ENCODE measurements at places on chromosomes 6 and 20. TPM values are rescaled to one million over a fixed set of nuclear protein-coding genes. Genes with fewer than 3 reads are reported as not detected.

- no peak for DNase-seq
Observed at GRCh38 chr20:46063151-46063550, 26.6 kb downstream of the NCOA5 start.

DNA sequence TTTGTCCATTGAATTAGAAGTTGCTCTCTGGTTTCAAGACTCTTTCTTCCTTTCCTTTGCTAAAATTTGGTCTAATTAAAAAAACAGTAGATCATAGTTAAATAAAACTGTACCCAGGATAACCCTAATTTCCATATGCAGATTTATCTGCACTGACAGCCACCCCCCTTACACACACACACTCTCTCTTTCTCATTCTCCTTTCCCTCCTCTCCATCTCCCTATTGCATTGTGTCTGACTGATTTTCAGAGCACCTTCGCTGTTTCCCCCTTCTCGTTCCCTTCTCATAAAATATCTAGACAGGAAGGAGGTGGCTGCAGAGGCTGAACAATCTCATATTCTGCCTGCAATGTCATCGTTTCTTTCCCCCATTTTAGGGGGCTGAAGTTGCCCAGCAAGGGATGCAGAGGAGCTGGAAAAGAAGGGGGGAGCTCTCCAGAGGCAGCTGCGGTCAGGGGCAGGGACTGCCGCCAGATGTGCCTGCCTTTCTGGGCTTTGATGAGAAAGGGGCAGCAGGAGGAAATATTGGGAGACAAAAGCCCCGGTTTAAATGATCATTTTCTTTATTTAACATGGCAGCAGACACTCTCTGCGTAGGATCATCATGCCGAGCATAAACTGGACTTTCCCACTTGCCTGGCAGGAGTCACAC is 22.5 kb upstream of the MMS22L start:
- DNase-seq, result no peak

- DNase-seq, result no peak
Observed at GRCh38 chr20:34850969-34851368, 21.7 kb downstream of the GGT7 start.

DNA sequence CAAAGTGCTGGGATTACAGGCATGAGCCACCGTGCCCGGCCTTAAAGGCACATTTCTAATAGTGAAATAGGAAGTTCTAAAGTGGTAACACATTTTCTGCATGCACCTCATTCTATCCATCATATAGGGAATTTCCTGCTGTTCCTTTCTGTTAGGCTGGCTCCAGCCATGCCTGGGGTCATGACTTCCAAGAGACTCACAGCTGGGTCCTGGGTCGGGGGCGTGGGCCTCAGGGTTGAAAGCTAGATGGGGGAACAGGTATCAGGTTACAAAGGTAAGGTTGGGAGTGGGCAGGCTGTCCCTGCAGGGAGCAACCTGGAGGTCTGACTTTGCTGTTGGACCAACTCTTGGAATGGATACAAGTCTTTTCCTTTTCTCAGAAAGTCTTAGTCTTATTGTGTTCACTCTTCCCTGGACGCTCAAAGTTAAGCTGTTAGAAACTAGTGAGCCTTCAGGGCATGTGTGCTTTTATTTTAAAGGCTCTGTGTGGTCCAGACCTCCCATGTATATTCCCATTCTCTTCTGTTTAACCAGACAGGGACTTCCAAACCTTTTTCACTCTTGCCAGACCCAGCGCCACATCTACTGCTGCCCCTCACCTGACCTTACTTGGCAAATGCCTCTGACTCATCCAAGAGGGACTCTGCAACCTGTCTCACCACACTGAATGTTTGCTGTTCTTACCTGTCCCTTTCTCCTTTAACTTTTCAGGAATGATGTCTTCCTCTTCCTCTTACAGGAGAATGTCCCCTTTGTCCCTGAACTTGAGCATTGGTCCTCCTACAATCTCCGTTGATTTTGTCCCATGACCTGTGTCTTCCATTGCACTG is 64.4 kb downstream of the TMEM170B start:
- no peak for DNase-seq

IP6K3 gene
- 2.9 TPM for polyA plus RNA-seq

BMP2 gene
- 289 TPM for polyA plus RNA-seq

CPXM1 gene
- polyA plus RNA-seq, result 98.5 TPM

NR2E1 gene
- not detected for polyA plus RNA-seq

PPARD gene
- 28.6 TPM for polyA plus RNA-seq

ZNF334 gene
- polyA plus RNA-seq, result 12.6 TPM

NHLRC1 gene
- polyA plus RNA-seq, result 1.3 TPM

All from cardiac muscle cell (in vitro differentiated cells and primary cell).